Subcutaneous preadipocyte (primary cell): ENCODE measurements at places on chromosomes 2 and 18. TPM values are rescaled to one million over a fixed set of nuclear protein-coding genes. Genes with fewer than 3 reads are reported as not detected.

NPAS2 gene
- total RNA-seq, result 12.9 and 13.2 TPM in 2 replicates

CHRNG gene
- not detected in 2 replicates for total RNA-seq

KCTD1 gene
- 6.6 and 11.7 TPM in 2 replicates for total RNA-seq

DSG2 gene
- 0.39 and 3.7 TPM in 2 replicates for total RNA-seq

VWC2L gene
- not detected in 2 replicates for total RNA-seq

IMPA2 gene
- 21.1 and 25.4 TPM in 2 replicates for total RNA-seq

NOL4 gene
- not detected in 2 replicates for total RNA-seq

ANKRD29 gene
- 6.6 and 14.7 TPM in 2 replicates for total RNA-seq

SLC30A3 gene
- total RNA-seq, result not detected in 2 replicates

PSMA8 gene
- not detected in 2 replicates for total RNA-seq

KHK gene
- 1.4 and 1.5 TPM in 2 replicates for total RNA-seq

DNAJC5G gene
- total RNA-seq, result not detected in 2 replicates

CD207 gene
- not detected in 2 replicates for total RNA-seq

RGPD8 gene
- total RNA-seq, result 3.7 and 5.9 TPM in 2 replicates

BUB1 gene
- 36.7 and 68.6 TPM in 2 replicates for total RNA-seq

CRIM1 gene
- 47.8 and 144 TPM in 2 replicates for total RNA-seq

CTIF gene
- 14.7 and 15.1 TPM in 2 replicates for total RNA-seq

MYO5B gene
- total RNA-seq, result under 0.01 TPM in 1 of 2 replicates, not detected in the other

SLC1A4 gene
- total RNA-seq, result 2.9 and 4.3 TPM in 2 replicates
